EH (cell line): ENCODE measurements at places on chromosomes 5 and 9.

DNA sequence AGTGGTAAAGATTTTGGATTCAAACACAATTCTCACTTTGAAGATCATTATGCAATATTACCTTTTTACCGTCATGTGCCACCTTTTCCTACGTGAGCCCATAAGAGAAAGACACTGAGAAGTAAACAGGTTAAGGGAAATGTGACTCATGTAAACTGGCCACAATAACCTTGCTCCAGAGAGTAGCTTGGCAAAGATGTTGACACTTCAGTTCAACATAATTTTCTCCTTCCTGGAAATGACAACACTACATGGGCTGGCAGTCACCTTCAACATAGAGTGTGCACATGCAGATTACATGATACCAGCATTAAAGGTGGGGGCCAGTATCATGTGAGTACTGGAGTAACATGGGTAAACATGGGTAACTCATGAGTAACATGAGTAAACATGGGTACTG is 141.9 kb downstream of the CDK5RAP2 start:
- no peak for DNase-seq

DNA sequence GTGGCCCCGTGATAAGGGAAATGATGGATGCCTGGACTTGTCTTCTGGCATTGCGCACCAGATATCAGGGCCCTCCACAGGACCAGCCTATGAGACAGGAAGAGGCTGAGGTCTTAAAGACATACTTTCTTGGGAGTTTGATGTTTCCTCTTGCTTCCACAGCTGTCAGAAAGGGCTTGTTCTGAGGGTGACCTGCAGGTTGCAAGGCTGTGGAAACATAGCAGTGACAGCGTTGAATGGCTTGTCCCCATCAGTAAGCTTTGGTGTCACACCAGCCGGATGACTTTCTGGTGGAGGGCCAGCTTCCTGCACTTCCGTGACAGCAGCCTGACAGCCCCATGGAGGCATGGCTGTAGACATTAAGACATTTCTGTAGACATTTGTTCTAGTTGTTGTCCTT is 143.2 kb downstream of the C9orf152 start:
- no peak for DNase-seq

- peak; percentile 22 for DNase-seq
Observed at GRCh38 chr5:76046741-76047140, 36.4 kb upstream of the SV2C start.

DNA sequence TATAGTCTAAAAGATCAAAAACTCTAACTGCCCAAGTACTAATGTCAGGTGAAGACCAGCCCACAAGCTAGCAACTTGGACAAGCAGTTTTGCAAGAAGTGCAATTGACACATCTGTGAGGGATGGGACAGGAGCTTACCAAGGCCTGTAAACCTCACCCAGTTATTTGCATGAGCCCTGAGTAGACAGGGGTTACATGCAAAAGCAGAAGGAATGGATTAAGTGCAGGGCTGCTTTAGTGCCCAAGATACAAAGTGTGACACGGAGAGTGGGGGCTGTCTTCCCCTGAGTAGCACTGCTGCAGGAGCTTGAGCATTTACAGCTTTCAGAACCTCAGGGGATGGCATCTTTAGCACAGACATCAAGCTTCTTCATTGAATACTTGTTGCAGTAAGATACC is 286.7 kb downstream of the ELAVL2 start:
- no peak for DNase-seq

DNA sequence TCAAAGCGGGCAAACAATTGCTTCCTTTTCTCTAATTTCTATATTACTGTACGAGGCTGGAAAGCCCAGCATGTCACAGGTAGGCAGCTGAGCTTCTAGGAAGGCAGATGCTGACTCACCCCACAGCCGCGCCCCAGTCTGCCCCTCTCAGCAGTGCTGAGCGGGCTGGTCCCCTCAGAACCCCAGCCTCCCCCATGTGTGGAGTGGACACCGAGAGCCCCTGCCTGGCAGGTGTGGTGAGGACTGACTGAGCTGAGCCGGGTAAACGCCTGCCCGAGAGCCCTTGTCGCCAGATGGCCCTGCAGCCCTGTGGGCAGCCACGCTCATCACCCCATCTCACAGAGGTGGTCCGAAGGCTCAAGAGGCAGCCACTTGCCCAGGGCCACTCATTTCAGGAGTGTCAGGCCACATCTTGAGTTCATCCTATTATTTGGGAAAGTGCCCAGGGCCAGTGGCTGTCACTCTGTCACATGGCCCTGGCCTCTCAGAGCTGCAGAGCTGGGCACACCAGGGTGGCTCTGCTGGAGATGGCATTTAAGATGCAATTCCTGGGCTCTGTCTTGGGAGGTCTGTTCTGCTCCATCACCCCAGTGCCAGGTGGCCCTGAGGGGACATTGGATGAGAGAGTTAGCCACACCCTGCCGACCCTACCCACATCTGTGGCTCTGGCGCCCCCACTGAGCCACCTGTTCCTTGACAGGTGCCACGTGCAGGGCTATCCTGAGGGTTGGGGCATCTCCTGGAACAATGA is 12.4 kb downstream of the CARD19 start:
- DNase-seq: no peak

DNA sequence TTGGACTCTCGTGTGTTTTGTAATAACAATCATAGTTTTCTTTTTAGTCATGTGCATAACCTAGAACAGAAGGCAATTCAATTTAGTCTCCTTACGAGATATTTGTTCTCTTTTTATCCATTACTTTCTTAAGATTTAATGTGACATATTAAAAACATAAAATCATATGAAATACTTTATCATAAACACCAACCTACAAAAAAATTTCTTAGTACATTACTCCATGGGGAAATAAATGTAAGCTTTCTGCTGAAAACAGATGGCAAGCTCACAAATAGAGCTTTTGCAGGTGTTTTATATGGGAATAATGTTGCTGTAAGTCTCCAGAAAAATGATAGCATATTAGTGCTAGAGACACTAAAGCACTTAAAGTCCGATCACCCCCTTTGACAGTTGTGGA is 1035.2 kb upstream of the ARRDC3 start:
- DNase-seq: no peak

- DNase-seq: peak; percentile 94
Observed at GRCh38 chr5:149135536-149136201, 5.6 kb upstream of the ABLIM3 start.

DNA sequence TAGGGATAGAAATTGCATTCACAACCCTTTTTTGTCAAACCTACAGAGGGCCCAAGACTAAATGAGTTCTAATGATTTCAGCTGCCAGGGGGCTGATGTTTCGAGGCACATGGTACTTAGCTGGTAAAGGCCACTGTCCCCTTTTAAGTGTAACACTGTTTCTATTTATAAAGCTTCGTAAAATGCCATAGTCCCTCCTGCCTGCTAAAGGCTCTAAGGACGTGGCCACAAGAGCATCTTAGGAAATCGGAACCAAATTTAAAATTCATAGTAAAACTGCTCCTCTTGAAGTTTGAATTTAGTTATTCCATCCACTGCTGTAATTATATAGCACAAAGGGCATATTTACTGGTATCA is 170.3 kb upstream of the WWC1 start:
- DNase-seq: no peak

GRCh38 chr5:101370181-101370580 is 467.1 kb upstream of the ST8SIA4 start:
- DNase-seq: no peak

- no peak for DNase-seq
Observed at GRCh38 chr5:44605926-44606325, 202.8 kb upstream of the MRPS30 start.

GRCh38 chr5:111224561-111225345 is 569 bp downstream of the CAMK4 start:
- DNase-seq: no peak

DNA sequence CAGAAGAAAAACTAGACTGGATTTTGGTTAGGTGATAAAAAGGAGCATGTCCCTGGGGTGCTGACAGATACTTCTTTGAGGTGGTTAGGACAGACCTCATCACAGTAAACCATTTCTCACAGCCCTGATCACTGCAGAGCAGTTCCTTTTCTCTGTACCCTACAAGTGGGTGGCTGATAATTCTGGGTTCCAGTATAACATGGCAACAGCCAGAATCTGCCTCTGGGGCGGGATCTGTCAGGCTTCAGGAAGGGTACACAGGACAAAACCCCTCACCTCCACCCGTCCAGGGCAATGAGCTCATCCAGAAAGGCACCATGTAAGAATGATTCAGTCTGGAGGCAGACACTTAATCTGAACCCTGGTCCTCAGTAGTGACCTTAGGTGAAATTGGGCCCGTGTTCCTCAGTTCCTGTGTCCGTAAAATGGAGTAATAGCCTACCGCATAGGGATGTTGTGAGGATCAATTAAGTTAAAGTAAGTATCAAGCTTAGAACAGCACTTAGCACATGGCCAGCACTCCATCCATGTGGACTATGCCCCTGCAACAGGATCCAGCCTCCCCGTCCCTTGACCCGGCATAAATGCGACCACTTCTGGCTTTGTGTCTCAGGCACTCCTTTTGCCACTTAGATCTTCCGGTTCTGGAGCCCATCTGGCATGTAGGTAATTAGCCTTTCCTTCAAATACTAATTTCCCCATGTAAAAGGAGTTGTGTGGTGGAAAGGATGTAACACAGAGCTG is 129.2 kb downstream of the LHFPL2 start:
- DNase-seq: no peak

DNA sequence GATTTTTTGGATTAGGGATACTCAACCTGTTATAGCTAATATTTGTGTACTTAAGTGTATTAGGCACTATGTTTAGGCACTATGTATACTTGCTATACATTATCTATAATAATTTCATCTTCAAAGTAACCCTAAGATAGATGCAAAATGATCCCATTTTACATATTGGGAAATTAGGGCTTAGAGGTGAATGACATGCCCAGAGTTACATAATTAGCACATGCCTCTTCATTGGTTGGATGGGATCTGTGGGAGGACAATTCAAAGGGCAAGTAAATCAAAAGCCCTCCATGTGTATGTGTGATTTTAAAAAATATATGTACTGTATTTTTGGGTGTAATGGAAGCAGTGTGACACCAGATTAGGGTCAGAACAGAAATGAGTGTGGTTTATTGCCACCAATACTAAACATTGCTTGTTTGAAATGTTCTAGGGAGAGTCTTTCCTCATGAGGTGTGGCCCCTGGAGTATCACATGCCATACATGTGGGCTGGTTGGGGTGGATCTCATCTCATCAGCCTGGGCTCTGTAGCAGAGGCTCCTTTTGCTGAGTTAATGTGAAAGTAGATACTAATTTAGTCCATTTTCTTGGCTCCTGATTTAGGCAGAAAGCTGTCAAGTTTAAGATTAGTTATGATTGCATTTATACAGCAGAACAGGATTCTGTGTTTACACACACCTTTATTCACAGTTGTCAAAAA is 5.5 kb downstream of the C9orf85 start:
- DNase-seq: no peak

GRCh38 chr9:38133595-38133994 is 64.6 kb upstream of the SHB start:
- no peak for DNase-seq

DNA sequence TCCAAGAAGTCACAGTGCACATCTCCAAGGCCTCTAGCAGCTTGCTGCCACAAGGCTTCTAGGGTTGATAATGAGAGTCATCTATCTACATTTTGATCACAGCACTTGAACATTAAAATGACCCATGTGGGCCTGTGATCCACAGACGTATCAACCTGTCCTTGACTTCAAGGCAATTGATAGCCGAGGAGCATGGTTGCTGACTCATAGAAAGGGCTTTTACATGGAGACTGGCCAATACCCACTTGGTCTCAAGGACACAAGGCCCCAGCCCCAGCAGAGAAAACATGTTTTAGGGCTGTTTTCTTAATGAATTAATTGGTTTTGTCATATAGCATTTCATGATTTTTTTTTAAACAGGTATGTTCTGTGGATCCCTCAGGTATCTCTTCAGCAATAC is 314.0 kb downstream of the SEMA5A start:
- peak; percentile 12 for DNase-seq

GRCh38 chr5:101284736-101285375 is 381.8 kb upstream of the ST8SIA4 start:
- DNase-seq: no peak

DNA sequence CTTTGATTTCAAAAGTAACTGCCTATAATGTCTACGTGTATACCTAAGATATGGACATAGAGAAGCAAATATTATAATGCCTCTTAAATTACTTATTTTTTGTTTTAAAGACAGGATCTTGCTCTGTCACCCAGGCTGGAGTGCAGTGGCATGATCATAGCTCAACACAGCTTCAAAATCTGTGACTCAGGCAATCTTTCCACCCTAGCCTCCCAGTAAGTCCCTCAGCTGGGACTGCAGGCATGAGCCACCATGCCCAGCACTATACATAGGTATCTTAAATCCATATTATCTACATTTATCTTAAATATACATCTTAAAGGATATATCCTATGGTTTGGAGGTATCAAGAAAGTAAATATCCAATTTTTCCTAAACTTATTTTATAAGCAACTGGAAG is 261.2 kb downstream of the ARL15 start:
- peak; percentile 58 for DNase-seq

GRCh38 chr5:101860145-101860544 is 435.9 kb downstream of the SLCO4C1 start:
- no peak for DNase-seq

DNA sequence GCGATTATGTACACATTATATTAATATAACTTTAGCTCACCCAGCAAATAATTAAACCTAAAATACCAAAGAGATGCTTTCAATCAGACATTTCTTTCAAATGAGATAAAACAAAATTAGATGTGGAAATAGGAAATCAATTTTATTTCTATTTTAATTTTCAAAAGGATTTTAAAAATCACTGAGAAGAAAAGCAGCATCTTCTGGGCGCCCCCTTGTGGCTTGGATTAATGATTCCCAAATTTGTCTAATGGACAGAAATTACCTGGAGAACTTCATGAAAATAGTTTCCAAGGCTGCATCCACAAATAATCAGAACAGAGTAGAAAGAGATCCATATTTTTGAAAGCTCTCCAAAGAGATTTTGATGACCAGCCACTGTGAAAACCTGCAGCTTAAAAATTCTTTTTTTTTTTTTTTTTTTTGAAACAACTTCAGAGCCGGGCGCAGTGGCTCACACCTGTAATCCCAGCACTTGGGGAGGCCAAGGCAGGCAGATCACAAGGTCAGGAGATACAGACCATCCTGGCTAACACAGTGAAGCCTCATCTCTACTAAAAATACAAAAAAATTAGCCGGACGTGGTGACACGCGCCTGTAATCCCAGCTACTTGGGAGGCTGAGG is 50.9 kb upstream of the CEMIP2 start:
- peak; percentile 45 for DNase-seq

DNA sequence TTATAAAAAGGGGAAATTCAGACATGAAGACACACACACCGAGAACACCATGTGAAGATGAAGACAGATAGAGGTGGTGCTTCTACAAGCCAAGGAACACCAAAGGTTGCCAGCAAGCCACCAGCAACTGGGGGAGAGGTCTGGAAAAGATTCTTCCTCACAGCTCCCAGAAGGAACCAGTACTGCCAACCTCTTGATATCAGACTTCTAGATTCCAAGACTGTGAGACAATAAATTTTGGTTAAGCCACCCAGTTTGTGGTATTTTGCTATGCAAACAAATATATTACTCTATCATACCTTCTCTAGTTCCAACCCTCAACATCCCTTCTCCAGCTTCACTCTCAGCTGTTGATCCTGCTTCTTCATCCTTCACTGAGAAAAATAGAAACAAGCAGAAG is 451.1 kb downstream of the EBF1 start:
- peak; percentile 2 for DNase-seq

GRCh38 chr5:66553368-66553912 is 42.8 kb upstream of the MAST4 start:
- DNase-seq: no peak
